ENCODE measurements at places on chromosomes 16 and 17.
A peak's percentile ranks its signal among the peaks of the same experiment; 100 is the strongest.

GRCh38 chr16:13503960-13504635, 415.9 kb upstream of the ERCC4 start:
- no peak for DNase-seq

DNA sequence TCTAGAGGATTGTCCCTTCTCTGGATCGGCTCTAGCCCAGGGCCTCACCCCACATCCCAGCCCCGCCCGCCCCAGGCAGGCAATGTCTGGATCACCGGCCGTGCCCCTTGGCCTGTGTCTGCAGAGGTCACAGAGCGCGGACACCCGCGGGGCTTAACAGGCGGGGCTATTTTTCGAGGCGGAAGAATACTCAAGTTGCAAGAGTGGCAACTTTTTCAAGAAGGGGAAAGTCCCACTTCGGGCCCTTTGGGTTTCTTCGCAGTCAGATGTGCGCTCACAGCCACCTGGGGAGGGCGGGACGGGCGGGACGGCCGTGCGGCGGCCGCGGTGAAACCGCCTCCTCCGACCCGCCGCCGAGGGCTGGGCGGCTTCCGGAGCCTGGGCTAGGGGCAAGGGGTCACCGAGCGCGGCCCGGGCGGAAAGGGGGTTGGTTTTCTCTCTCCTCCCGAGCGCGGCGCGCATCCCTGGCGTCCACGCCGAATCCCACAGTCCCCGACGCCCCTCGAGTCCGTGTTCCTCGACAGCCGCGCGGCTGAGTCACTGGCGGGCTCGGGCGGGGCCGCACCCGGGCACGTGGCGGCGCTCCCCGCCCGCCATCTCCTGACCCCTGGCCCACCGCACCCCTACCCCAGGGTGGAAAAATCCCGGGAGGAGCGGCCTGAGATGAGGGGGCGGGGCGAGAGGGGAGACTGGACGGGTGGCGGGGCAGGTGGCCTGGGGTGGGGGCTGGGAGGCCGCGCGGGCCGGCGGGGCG, 1.2 kb upstream of the PFN1 start:
- no peak for DNase-seq

DNA sequence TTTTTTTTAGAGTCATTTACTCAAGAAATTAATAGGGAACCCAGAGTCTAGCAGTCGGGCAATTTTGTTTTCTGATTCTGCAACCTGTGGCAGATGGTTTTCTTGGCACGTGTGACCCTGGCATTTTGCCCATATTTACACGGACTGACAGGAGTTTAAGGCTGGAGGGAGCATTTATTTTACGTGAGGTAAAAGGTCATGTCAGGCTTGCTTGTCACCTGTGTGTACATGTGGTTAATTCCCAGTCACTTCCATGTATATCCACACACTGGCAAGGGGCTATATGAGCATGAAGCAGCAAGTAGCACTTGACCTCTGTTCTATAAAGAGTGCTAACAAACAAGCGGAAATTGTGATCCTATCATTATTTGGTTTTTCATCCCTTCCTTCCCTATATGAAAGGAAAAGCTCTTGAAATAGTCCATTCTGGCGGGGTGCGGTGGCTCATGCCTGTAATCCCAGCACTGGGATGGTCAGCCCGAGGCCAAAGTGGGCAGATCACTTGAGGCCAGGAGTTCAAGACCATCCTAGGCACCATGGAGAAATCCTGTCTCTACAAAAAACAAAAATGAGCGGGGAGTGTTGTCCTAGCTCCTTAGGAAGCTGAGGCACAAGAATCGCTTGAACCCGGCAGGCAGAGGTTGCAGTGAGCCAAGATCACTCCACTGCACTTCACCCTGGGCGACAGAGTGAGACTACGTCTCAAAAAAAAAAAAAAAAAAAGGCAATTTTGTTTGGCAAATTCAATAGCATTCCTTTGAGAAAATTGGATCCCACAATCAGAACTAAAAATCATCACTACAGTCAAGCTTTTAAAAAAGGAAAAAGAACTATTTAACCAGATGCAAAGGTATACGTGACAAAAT, 2.1 kb downstream of the SPAG9 start:
- DNase-seq, result no peak

GRCh38 chr17:55740511-55741355, 10.1 kb upstream of the PCTP start:
- no peak for DNase-seq

- no peak for DNase-seq
These were observed 190.6 kb downstream of the CYLD start for GRCh38 chr16:50932348-50932935.

DNA sequence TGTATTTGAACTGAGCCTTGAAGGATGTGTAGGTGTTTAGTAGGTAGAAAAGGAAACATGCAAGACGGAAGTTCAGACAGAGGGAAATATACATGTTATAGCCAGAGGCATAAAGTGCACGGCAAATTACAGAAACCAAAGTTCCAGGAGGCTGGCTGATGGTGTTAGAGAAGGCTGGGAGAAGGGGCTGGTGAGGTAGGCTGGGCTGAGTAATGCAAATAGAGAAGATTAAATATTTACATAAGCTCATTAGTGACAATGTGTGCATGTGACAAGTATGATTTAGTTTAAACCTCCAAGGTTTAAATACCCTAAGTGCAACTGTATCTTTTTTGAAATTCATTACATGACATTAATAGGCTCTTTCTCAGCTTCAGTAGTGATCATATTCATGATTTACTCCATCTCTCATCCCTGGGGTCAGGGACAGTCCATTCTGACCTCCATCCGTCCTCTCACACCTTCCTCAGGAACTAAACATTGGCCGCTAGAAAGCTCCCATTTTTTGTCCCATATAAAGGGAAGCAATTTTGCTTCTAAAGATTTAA, 399.8 kb upstream of the SALL1 start:
- DNase-seq, result peak; percentile 50

GRCh38 chr17:17425591-17425990, 51.2 kb upstream of the MED9 start:
- DNase-seq, result no peak

GRCh38 chr17:83088909-83089308, 9.5 kb downstream of the METRNL start:
- DNase-seq, result no peak

GRCh38 chr17:55883149-55883548, 132.3 kb downstream of the PCTP start:
- no peak for DNase-seq

DNA sequence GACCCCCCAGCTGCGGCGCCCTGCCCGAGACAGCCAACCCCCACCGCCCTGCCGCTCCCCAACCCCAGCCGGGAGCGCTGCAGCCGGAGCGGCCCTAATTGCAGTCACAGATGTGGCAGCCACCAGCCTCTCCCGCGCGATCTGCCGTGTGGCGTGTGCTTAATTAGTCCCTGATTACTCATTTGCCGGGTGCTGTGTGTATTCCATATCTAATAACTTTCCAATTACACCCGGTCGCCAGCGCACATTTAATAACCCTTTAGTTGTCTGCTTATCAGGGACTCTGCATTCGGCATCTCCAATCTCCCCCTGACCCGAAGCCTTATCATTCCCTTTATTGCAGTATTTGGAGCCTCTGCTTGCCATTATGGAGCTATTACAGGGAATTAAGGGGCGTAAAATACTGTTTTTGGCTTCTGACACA, 236.7 kb upstream of the CIBAR2 start:
- no peak for DNase-seq

All from NCI-H526 (cell line).